HCT116 (cell line): ENCODE measurements at places on chromosomes 3 and 15.

- no peak for DNase-seq
Measured at GRCh38 chr15:23797747-23798446, 110.8 kb upstream of the NDN start.

DNA sequence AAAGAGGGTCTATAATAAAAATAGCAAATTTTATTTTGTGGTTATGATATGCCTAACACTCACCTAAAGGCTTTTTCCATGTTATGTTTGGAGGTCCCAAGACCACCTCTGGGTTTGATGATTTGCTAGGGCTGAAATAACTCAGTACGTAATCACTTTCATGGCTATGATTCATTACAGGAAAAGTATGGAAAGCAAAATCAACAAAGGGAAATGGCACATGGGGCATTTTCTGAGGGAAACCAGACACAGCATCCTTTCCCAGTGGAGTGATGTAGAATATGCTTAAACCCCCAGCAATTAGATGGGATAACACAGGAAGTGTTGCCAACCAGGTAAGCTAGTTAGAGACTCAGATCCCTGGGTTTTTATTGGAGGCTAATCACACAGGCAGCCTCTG is 701.6 kb upstream of the CBLB start:
- no peak for DNase-seq

- no peak for DNase-seq
Measured at GRCh38 chr3:136277634-136278033, 27.5 kb downstream of the PCCB start.

DNA sequence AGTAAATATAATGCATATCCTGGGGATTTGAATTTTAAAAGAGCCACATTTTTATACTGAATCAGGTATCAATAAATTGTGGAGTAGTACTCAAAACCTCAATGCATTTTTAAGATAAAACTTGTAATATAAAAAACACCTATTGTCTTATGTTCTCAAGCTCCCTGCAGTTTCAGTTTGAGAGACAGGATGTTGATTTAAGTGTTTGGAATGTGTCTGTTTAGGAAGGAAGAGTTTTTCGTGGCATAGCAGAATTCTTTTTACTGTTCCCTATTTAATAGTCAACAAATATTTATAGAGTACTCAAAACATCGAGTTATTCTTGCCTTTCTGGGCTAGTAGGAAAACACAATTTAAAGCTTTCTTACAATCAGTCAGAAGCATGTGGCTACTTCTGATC is 146.1 kb upstream of the BCHE start:
- DNase-seq, result no peak

DNA sequence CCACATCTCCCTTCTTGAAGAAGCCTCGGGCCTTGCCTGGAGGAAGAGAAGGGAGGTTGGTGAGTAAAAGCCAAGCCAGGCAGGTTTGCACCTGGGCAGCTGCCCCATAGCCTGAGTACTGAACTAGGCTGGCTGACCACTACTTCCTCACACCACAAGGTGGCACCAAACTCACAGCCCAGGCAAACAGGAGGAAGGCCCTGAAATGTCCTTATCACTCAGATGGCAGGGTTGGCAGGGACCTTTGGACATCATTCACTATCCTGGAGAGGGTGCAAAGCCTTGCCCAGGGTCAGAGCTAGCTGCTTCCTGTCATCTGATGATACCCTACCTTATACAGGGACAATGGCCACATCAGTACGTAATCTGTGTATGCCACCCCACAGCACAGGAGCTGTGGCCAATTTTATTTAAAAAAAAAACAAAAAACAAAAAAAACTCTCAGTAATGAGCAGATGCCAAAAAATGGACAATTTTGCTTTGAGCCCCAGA is 2.2 kb upstream of the GRAMD2A start:
- peak; percentile 65 for DNase-seq

DNA sequence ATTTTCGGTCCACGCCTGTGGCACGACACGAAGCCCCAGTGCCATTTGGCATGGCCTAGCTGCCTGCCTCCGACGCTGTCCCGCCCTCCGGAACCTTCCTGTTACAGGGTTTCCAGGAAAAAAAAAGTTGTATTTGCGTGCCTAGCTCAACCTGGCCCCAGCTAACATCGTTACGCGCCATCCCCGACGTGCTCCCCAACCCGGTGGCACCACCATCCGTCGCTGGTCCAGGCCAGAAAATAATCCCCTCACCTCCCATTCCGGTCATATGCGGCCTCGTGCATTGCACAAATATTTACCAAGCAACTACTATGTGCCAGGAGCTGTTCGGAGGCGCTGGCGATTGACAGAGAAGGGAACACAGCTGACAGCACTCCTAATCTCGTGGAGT is 1.4 kb upstream of the CYP1A1 start:
- no peak for DNase-seq

- peak; percentile 49 for DNase-seq
Measured at GRCh38 chr15:75532413-75533250, 46.5 kb downstream of the PTPN9 start.

- DNase-seq, result peak; percentile 32
Measured at GRCh38 chr3:169103951-169104941, 559.3 kb downstream of the MECOM start.

GRCh38 chr3:7512048-7512447 is 651.1 kb downstream of the GRM7 start:
- no peak for DNase-seq

DNA sequence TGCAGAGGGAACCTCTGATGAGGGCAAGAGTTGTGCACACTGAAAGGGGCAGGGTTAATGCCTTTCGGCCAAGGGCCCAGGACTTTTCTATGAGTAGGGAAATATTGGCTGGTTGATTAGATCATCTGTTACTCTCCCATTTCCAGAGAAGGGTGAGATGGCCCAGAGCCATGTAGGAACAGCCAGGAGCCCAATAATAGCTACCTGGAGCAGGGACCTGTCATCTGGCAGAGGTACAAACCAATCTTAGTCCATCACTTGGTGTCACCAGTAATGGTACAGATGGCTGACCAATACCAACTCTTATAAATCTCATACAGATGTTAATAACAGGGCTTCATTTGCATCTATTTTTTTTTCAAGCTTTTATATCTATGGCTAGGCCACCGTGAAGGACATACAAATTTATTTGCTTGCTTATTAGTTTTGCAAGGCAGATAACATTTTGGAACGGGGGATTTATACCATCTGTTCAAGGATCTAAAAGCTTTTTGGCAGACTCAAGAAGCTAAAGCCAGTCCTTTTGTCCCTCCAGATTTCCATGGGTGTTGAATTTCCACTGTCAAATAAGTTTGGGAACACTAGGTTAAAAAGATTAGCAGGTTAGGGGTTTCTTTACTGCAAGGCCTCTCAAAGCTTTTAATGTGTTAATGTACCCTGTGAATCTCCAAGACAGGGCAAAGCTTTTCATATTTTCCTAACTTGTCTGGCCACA is 79.3 kb downstream of the TNIK start:
- DNase-seq, result no peak

- no peak for DNase-seq
Measured at GRCh38 chr3:169308654-169309250, 354.8 kb downstream of the MECOM start.

DNA sequence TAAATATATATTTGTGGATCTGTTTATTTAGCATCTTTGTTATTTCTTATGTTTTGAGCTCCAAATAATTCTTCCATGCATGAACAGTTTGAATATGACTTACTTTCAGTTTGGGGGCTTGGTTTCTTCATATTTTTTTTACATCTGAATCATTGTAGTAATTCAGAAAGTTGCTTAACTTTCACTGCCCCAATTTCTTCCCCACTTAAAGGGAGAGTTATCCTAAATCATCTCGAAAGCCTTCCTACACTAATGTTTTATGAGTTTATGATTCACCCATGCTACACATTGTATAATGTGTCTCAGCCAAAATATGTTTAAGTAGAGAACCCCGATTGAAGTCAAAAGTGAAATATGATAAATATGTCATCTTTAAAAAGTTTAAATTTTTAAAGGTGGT is 47.8 kb downstream of the SPRED1 start:
- no peak for DNase-seq

GRCh38 chr15:52523647-52524046 is 5.0 kb downstream of the MYO5A start:
- no peak for DNase-seq

- peak; percentile 61 for DNase-seq
Measured at GRCh38 chr3:132352556-132353143, 35.4 kb downstream of the ACP3 start.

GRCh38 chr3:4615750-4616149 is 122.6 kb downstream of the ITPR1 start:
- no peak for DNase-seq

DNA sequence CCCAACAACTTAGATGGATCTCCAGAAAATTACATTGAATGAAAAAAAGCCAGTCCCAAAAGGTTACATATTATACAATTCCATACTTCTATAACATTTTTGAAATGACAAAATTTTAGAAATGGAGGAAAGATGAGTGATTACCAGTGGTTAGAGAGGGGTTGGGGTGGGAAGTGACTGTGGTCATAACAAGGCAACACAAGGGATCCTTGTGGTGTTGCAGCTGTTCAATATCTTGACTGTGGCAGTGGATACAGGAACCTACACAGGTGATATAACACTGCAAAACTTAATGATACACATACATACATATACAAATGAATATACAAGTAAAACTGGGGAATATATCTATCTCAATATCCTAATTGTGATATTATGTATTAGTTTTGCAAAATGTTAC is 9.6 kb downstream of the GOLGB1 start:
- DNase-seq, result no peak

GRCh38 chr15:69637818-69638217 is 185.2 kb downstream of the RPLP1 start:
- no peak for DNase-seq

DNA sequence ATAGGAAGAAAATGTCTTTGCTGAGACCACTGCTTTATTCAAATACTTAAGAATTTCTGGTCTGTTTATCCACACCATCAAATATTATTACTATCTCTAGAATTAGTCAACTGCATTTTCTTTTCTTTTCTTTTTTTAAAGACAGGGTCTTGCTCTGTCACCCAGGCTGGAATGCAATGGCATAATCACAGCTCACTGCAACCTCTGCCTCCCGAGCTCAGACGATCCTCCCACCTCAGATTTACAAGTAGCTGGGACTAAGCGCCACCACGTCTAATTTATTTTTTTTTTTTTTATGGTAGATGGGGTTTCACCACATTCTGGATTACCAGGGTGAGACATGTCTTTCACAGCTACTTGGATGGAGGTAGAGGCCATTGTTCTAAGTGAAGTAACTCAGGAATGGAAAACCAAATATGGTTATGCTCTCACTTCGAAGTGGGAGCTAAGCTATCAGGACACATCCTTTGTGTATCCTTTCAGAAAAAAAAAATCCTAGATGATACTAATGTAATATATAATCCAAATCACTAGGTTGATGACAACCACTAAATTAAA is 52.8 kb downstream of the STAG1 start:
- DNase-seq, result no peak

GRCh38 chr15:28969511-28970085 is 83.8 kb downstream of the APBA2 start:
- DNase-seq, result no peak

DNA sequence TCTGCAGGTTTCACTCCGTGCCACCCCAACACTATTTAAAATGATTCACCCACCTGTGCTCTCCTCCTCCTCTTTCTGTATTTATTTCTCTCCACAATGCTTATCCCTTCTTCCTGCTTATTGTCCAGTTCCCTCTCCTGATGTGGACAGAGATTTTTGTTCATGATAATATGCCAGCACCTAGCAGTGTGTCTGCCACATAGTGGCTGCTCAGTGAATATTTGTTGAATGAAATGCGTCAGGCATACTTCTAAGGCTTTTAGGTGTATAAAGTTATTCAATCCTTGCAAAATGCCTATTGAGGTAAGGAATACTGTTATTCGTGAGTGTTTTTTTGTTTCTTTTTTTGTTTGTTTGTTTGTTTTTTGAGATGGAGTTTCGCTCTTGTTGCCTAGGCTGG is 67.5 kb upstream of the MME start:
- DNase-seq, result no peak

GRCh38 chr3:77348244-77348855 is 308.5 kb downstream of the ROBO2 start:
- no peak for DNase-seq

DNA sequence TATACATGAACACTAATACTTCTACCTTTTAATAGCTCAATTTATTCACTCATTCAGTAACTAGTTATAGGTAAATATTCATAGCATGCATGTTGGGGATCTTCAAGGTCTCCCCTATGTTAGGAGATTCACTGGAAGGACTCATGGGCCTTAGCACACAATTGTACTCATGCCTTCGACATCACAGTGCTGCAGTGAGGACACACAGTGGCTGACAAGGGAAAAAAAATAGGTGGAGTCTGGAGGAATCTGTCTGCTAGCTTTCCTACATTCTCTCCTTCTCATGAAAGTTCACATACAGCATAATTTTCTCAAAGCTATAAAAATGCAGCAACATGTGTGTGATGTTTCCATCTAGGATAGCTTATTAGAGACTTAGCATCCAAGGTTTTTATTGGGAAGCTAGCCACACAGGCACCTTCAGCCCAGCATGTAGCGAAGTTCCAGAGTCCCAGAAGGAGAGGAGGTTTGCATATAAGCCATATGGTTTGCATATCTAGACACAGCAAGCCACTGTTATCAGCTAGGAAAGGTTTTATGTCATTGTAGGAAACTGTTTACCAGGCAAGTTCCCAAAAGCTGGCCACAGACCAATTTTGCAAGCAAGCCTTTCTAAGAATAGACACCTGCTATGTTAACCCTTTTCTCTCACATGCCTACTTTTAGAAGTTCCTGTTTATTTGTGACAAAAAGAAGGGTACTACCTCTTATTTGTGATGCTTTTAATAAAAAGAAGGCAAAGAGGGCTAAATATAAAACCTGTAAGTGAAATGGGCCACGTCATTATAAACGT is 46.4 kb downstream of the MORC1 start:
- DNase-seq, result peak; percentile 1

GRCh38 chr3:63951492-63952247 is 39.5 kb upstream of the SCAANT1 start:
- no peak for DNase-seq

- no peak for DNase-seq
Measured at GRCh38 chr3:66497985-66498671, 2.7 kb downstream of the LRIG1 start.

- DNase-seq, result no peak
Measured at GRCh38 chr15:83300826-83301225, 16.4 kb upstream of the BNC1 start.

GRCh38 chr15:32855942-32856341 is 138.1 kb downstream of the GREM1 start:
- DNase-seq, result peak; percentile 45

- no peak for DNase-seq
Measured at GRCh38 chr3:15519096-15519495, 2.4 kb downstream of the COLQ start.

GRCh38 chr3:122184591-122184929 is 1.1 kb downstream of the CASR start:
- no peak for DNase-seq

GRCh38 chr3:197019535-197019934 is 10.1 kb downstream of the MELTF start:
- no peak for DNase-seq

GRCh38 chr15:34993877-34994276 is 5.8 kb upstream of the ZNF770 start:
- DNase-seq, result no peak
